ENCODE measurements at places on chromosomes 2 and 18. TPM values are rescaled to one million over a fixed set of nuclear protein-coding genes. Genes with fewer than 3 reads are reported as not detected.

GRCh38 chr2:237603718-237604362 is 13.3 kb upstream of the RAB17 start:
- DNase-seq, result no peak

DNA sequence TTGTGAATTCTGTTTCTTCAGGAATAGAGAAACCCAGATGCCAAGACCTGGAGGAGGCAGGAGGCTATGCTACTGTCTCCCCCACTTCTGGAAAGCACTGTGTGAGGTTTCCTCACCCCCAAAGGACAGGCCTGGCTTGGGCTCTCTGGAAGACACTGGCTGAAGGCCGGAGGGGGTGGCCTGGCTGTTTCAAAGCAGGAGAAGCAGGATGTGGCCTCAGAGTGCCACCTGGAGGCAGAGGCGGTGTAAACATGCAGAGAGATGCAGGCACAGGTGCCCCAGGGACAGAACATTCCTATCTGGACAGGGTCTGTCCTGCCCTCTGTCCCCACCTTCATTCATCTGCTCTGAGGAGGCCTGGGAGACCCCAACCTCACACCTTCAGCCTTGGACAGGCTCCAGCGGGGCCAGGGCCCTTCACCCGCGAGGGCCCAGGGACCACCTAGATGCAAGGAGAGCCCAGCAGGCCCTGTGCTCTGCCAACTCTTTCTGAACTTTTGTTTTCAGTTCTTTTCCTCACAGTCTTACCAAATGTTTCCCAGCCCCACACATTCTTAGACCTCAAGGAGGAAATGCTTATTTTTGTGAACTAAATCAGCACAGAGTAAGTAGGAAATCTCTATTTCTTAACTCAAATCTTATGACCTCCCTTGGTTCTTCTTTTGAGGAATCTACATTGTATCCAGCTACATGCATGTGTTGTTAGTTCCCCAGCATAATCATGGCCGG is 79.2 kb downstream of the LONRF2 start:
- DNase-seq, result peak; percentile 67

GRCh38 chr2:80454628-80455027 is 150.1 kb upstream of the LRRTM1 start:
- DNase-seq, result no peak

DNA sequence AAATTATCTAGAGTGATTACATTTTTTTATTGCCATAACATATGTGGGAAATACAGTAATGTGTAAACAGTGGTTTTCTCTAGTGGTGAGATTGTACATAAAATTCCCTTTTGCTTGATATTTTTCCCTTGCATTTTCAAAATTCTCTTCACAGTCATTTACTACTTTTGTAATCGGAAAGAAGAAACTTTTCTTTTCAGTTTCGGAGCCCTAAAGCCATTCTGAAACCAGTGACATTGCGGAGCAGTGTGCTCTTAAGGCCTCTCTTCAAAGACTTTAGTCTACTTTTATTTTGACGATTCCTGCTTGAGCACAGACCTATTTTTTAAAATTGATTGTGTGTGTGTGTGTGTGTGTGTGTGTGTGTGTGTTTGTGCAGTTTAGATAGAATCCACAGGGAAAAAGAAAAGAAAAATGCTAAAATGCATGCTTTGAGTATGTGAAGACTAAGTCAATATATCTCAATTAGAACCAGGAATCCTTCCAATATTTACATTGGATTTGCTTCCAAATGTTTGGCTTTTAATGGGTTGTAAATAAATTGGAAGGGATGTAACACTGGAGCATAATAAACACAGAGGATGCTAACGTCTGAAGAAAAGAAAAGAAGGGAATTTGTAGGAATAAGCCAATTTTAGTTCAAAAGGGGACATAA is 357.4 kb downstream of the RND3 start:
- peak; percentile 66 for DNase-seq

DNA sequence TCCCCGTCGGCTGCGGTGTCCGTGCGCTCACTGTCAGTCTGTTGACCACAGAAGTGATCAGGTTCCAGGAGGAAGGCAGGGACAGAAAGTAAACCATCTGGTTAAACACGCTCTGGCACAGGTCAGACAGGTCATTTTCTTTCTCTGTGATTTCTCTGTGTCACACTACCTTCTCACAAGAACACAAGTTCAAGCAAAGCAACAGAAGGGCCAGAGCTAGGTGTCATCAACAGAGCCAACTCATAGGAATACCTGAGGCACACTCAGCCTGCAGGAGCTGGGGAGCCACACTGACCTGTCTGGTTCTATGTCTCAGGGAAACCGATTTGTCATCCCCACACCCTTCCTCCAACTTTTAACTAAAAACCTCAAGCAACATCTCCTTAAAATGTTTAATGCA is 115.1 kb upstream of the ZBTB14 start:
- DNase-seq, result no peak

DNA sequence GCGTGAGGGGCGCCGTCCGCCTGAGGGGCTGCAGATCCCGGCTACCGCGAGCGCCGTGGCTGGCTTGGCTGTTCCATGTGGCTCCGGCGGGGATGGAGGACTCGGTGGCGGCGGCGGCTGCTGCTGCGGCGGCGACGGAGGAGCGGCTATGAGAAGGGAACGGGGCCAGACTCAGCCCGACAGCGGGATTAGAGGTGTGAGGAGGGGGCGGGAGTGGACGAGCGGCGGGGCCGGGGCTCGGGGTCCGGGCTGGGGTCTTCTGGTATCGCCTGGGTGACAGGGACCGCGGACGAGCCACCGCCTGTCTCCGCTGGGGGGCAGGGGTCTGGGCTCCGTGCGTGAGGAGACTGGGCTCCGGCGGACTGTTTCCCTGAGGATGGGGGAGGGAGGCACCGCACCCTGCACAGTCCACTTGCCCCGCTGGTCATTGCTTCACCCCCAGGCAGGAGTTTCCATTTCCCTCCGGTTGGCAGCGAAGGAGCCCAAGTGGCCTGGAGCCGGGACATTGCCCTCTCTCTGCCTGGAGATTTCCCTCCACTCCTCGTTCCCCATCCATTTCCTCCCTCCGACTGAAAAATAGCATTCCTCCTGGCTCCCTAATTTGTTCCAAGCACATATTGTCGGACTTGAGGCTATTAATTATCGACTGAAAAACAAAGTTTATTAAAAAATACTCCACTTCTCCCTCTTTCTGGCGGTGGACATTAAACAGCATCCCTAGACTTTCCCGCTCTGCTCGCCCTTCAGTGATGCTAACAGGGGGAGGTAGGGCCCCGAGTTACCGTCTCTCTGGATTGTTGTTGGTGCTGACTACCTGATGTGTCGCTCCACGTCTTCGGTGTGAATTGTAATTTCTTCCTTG is 577 bp downstream of the EHBP1 start:
- DNase-seq, result peak; percentile 53

GRCh38 chr2:218343591-218343990 is 13.1 kb upstream of the CATIP start:
- DNase-seq, result no peak

DNA sequence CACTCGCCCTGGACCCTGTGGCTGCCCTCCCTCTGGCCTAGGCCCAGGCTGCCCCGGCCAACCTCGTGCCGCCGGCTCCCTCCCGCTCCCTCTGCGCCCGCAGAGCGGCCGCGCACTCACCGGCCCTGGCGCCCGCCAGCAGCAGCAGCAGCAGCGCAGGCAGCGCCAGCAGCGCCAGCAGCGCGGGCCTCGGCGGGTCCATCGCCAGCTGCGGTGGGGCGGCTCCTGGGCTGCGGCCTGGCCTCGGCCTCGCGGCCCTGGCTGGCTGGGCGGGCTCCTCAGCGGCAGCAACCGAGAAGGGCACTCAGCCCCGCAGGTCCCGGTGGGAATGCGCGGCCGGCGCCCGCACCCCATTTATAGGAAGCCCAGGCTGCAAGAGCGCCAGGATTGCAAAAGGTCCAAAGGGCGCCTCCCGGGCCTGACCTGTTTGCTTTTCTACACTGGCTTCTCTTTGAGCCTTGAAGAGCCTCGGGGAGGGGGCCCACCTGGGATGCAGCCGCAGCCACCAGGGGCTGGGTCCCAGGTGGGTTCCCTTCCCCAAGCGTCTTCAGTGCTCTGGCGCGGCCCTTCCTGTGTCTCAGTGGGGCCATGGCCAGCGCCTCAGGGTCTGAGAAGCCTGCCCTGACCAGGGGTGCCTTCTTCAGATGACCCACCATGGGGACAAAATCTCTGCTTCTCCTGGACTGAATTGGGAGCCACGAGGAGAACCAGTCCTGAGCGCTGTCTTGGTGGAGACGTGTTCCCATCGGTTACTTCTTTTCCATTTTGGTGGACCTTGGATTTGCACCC is at the start of gene APOB:
APOB (minus strand) TSS at position 330 of the 789 bp plus-strand sequence; CDS start at position 202, 128 bp downstream.
- no peak for DNase-seq

GRCh38 chr2:217289907-217290280 is 430.0 kb upstream of the TNP1 start:
- peak; percentile 34 for DNase-seq

DNA sequence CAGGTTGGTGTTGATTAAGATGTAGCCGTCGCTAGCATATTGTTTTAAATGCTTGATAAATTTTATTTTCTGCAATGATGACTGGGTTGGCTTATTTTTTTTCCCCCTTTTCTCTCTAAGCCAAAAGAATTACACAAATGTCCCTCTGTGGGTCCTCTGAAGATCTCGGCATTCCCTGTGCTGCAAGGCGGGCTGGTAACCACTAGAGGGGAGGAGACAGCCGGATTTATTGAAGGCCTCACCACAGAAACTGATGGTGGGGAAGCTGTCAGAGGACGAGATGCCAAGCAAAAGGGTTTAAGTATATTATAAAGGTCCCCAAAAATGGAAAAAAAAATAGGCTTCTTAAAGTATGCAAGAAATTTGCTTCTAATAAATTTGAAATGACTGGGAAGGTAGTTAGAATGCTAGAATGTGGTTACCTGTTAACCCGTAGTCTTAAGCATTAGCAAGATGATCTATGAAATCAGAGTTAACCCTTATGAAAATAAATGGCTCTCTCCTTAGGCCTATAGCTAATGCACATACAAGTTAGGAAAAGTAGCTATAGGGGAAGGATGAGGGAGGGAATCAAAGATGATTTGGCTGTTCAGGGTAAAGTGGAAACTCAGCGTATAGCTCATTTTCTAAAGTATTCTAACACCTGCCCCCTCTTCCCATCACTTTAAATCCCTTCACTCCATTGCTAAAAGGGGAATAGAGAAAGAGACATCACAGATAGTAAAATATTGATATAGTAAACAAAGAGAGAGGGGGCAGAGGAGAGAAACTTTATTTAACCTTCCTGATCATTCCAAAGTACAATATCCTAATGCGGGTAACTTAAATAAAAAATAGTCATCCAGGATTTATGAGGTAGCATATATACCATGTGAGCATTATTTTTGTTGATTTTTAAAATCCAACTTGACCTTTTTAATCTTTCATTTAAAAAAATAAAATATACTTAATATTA is 894.5 kb upstream of the POU3F3 start:
- peak; percentile 45 for DNase-seq

GRCh38 chr2:27573452-27573851 is 9.4 kb upstream of the ZNF512 start:
- no peak for DNase-seq

GRCh38 chr2:7043690-7044089 is 126.5 kb downstream of the RNF144A start:
- no peak for DNase-seq

DNA sequence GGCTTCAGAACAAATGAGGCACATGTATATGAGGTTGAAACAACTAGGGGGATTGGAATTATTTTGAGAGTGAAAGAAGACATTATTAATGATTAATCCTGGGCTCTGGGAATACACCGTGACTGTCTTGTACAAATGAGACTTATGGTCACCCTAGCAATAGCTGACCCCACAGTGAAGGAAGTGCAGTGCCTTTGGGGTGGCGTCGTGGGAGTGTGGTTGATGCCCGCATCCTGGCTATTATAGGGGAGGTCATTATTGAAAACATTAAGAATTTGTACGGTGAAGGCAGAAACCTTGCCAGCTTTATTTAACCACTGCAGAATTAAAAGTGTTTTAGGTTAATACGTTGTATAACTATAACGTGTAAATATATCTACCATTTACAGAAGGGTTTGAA is 296.7 kb downstream of the CYRIA start:
- no peak for DNase-seq

- no peak for DNase-seq
These were observed 923.7 kb upstream of the CNTNAP5 start for GRCh38 chr2:123101434-123101833.

GRCh38 chr2:191359133-191359532 is 113.9 kb downstream of the MYO1B start:
- DNase-seq, result no peak

- DNase-seq, result no peak
These were observed 1.8 kb downstream of the AGAP1 start for GRCh38 chr2:235495373-235496238.

DNA sequence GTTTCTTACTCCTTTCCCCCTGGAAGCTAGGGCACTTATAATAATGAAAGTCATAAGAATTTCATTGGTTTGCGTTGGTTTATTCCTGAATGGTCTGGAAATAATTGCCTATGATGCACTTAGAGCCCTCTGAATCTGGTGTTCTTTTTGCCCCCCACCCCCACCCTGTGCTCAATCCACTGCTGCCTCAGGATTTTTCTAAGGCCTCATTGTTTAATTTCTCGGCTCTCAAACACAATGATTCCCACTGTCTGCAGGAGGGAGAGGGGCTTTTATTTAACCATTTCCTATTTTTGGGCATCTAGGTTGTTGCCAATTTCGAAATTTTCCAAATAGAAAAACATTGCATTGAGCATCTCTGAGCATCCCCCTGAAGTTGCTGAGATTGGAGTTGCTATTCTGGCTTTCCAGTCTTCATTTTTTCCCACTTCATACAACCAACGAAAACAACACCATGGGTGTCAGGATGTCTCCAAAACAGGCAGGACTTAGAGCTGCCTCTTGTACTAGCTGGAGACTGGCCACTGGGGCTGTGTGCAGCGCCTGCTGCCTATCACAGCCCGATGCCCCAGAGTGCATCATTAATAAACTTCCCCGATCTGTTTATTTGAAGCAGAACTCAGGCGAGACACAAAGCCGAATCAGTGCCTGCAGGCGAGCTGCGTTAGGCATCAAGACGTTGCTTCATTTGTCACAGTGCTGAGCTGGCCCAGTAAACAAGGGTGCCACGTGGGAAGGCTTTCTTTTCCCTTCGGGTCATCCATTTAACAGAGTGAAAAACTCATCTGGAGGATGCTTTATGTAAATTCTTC is 1.8 kb upstream of the PCARE start:
- DNase-seq, result no peak

Gene COL4A4
- polyA plus RNA-seq, result 40.6 TPM

Gene NYAP2
- polyA plus RNA-seq, result 0.04 TPM

Gene LRATD1
- 19.3 TPM for polyA plus RNA-seq

Gene DTNA
- polyA plus RNA-seq, result 19.2 TPM

Gene ANO7
- 2.7 TPM for polyA plus RNA-seq

Gene PDE11A
- polyA plus RNA-seq, result 8.3 TPM

Data from renal pelvis (tissue), 12 donors.